ENCODE measurements at places on chromosomes 13 and 19.
A peak's percentile ranks its signal among the peaks of the same experiment; 100 is the strongest.

- DNase-seq, result no peak
These were observed 6.9 kb upstream of the GMIP start for GRCh38 chr19:19650331-19650730.

DNA sequence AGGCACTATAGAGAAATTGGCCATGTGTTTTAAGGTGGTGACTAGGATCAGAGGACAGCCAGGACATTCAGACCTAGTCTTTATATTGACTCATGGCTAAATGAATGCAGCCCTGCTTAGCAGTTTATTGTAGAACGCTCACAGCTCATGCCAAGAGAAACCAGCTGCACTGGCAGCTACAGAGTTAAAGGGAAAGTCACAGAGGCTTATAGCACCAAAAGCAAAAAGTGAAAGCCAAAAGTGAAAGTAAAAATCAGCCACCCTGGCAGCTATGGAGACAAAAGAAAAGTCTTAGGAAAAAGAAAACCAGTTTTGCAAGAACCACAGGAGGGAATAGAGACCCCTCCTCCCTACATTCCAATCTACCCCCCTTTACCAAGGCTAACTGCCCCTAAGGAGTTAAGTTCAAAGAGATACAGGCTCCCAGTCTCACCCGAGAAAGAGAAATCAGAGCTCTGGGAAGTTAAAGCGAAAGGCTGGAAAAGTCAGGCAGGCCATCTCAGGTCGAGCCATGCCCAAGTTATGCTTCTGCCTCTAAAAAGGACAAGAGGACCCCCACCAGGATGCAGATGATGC lies 99.0 kb downstream of the ZNF429 start:
- DNase-seq, result no peak

GRCh38 chr19:41050426-41050825 lies 37.8 kb upstream of the CYP2A13 start:
- no peak for DNase-seq

DNA sequence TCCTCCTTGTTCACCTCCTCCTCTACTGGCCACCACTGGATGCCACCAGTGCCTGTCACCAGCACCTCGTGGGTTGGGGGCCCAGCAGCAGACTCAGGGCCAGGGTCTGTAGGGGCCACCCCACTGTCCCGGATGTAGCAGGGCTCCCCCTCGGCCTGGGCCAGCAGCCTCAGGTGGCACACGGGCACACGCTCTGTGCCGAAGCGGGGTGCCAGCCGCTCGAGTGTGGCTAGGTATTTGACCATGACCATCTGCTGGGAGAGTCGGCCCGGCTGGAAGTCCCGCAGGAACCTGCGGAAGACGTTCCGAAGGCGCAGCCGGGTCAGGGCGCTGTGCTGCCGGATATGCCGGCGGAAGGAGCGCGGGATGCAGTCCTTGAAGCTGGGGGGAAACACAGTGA lies 14.9 kb downstream of the TYK2 start:
- no peak for DNase-seq

- peak; percentile 91 for DNase-seq
These were observed at the start of gene PPP1R13L for GRCh38 chr19:45404557-45405434. Gene PPP1R13L, minus strand, starts transcription at chr19:45405069. Its CDS starts 6,751 bp downstream, at chr19:45398318.

- no peak for DNase-seq
These were observed 14.9 kb downstream of the NCAN start for GRCh38 chr19:19226663-19227062.

DNA sequence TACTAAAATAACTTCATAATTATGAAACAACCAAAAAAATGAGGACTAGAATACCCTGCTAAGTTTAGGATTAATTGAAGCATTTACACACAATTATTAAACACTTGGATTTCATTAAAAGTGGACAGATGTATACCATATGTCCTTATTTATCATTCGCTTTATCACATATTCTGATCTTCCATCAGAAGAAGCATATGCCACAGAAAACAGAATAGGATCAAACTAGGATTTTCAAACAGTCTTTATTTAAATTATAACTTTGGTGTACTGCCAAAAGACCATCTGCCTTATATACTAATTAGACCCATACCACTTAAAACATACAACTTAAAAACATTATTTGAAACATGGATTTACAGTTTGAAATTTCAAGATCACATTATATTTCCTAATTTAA lies 727.1 kb upstream of the KLHL1 start:
- no peak for DNase-seq

- no peak for DNase-seq
These were observed 3.5 kb downstream of the SPINT2 start for GRCh38 chr19:38267761-38268483.

GRCh38 chr19:41445575-41445974 lies 2.6 kb downstream of the ERICH4 start:
- DNase-seq, result no peak

DNA sequence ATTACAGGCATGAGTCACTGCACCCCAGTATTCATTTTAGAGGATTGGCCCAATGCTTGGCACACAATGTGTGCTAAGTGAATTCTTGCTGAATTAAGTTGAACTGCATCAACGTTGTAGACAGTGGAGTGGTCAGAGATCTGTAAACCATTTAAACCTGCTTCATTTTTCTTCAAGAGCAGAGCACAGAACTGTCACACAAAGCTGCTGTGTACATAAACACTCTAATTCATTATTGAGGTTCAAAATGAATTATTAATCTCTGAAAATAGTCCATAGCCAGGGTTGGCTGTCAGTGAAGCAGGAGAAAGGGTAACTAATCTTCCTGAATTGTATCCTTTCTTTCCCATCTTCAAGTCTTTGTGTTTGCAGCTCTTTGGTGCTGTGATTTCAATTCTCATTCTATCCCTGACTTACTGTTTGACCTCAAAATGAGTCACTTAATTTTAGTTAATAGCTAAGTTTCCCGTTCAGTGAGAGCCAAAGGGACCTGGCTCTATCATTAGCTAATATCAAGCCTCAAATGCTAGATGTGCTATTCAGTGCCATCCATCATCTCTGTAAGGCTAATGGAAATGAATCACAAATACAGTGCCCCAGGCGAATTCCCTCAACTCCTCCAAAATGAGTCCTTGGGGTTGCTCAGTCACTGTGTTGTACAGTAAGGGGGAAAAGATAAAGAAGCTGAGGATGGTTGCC lies 77.0 kb upstream of the TSC22D1 start:
- DNase-seq, result no peak

DNA sequence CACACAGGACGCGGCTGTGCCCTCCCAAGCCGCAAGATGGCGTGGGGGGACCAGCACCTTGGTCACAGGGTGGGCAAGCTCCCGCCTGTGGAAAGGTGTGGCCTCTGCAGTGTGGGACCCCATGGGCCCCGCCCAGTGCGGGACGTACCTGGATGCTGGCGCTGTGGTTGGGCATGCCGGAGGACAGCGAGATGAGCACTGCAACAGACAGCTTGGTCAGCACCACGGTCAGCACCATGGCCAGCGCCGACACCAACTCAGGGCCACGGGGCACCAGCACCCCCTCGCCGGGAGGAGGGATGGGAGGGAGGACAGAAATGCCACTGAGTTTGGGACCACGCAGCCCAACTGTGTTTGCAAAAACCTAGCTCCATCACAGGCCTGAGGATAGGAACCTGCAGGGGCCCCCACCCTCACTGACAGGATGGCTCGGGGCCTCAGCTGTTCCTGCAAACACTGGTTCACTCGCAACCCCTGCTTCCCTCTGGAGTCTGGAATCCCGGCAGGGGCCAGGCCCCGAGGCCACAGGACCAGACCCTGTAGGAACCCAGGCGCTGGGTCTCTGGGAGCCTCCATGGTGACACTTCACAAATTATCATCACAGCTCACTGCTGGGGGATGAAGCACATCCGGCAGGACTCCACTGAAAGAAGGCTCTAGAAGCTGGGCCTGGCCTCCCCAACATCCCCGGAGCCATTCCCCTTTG lies 27.1 kb downstream of the IZUMO4 start:
- DNase-seq, result no peak

- DNase-seq, result no peak
These were observed 53.5 kb downstream of the KATNAL1 start for GRCh38 chr13:30253830-30254229.

DNA sequence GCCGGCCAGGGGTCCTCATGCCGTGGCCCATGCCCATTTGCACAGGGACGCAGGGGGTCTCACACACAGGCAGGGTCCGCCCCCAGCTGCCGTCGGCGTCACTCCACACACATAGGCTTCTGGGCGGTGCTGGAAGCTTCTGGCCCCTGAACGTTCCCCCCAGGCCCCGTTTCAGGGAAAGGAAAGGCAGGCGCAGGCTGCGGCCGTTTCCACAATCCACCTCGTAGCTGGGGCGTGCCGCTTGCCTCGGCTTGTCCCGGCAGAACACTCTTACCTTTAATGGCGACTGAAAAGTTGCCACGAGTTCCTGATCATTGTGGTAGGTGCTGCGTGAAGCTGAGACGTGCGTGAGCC lies 53.4 kb downstream of the MCF2L start:
- no peak for DNase-seq

DNA sequence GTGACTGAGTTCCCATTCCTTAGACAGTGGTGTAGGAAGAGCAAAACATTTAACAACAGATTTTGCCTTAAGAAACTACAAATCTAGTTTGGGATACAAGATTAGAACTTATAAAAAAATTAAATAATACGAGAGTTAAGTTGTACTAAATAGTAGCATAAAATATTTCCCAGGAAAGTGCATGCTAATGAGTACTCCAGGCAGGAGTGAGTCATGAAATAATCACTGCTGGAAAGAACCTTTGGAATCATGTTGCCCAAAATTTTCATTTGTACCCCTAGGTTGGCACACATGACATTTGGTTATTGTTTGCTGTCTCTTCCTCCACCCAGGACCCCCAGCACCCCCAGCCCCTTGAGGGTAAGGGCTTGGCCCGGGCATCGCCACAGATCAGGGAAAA lies 26.3 kb upstream of the KL start:
- DNase-seq, result no peak

DNA sequence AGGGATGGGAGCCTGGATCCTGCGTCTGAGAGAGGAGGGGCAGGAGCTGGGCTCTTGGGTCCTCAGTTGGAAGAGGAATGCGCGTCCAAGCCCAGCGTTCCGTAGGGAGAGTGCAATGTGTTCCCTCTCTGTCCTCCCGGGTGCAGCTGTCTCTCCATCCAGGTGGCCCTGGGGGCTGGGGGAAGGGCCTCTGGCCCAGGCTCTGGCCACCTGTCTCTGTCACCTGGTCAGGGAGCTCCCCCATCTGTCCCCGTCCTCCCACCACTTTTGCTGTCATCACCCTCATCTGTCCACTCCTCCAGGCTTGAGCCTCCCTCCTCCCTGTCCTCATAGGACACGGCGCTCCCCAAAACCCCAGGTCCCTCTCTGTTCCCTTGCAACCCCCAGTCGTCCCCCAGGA lies 3.7 kb upstream of the SBK2 start:
- no peak for DNase-seq

DNA sequence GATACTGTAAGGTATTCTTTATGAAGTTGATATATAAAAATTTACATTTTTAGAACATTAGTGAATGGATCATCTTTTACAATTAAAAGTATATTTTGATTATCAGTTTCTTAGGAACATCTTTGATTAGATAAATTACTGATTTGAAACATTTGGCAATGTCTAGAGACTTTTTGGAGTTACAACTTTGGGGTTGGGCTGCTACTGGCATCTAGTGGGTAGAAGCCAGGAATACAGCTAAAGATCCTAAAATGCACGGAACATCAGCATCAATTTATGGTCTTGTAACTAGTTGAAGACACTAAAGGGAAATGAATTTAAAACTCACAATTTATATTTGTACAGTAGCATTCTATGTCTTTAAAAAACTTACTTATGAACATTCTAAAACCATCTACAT lies 19.9 kb downstream of the POMP start:
- no peak for DNase-seq

DNA sequence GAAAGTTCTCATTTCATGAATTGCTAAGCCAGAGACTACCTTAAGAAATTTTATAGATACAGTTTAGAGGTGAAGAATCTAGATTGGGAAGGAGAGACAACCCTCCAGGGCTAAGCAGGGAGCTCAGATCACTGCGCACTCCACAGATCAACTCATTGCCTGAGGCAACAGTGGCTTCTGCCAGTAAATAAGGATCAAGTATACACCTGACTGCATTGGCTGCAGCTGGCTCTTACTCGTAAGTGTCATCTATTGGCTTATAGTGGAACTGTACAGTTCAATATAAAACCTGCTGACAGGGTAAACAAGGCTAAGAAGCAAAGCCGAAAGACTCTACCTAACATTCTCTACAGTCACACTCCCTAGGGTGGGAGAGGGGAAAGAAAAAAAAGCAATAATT lies 18.0 kb upstream of the C1QTNF9B start:
- DNase-seq, result no peak

DNA sequence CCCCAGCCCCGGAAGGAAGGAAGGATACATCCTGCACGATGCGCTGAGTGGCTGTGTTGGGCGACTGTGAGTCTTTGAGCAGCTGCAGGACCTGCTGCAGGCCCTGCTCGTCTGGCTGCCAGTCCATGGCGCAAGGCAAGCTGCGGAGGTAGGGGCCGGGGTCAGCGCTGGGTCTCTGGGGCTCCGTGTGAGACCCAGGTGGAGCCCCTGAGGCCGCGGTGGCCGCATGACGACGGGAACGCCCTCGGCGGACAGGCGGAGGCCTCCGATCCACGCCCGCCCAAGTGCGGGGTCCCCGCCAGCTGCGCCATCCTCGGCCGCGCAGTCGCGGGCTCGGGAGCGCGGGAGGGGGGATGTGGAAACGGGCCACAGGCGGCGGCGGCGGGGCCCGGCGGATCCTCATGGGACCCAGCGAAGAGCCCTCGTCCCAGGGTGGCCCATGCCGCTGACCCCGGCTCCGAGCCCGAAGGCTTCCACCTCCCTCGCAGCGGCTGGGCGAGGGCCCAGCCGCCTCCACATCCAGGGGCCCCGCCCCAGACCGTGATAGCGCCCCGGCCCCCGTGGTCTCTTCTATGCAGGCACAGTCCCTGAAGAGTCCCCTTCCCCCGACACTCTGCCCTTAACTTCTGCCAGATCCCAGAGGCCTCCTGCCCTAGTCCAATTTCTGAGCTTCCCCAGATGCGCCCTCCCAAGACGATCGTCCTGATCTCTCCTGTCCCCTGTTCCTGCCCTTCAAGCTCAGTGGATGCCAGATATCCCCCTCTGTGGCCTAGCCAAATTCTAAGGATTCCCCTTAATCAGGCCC lies 2.7 kb downstream of the TNPO2 start:
- DNase-seq, result peak; percentile 43

DNA sequence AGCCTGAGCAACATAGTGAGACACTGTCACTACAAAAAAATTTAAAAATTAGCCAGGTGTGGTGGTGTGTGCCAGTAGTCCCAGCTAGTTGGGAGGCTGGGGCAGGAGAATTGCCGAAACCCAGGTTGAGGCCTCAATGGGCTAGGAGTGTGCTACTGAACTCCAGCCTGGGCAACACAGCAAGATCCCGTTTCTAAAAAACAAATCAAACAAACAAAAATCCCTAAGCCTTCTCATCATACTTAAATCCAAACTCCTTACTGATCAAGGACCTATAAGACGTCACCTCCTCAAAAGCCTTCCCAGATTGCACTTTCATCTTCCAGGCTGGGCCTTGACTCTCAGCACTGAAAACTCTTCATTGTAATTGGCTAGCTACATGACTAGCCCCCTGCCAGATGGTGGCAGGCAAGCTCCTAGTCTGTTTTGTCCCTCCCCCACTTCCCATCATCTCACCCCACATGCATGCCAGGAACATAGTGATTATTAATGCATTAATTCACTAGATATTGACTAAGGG lies 17.5 kb upstream of the NANOS3 start:
- DNase-seq, result no peak

All from adrenal gland (tissue), 19 donors.